ENCODE measurements at places on chromosomes 7 and 10.

GRCh38 chr7:130302649-130303048 is 9.7 kb downstream of the CPA4 start:
- DNase-seq = no peak

- no peak for DNase-seq
Measured at GRCh38 chr7:29356631-29357030, 162.1 kb downstream of the CHN2 start.

GRCh38 chr10:119980956-119981750 is 88.6 kb downstream of the SEC23IP start:
- no peak for DNase-seq

DNA sequence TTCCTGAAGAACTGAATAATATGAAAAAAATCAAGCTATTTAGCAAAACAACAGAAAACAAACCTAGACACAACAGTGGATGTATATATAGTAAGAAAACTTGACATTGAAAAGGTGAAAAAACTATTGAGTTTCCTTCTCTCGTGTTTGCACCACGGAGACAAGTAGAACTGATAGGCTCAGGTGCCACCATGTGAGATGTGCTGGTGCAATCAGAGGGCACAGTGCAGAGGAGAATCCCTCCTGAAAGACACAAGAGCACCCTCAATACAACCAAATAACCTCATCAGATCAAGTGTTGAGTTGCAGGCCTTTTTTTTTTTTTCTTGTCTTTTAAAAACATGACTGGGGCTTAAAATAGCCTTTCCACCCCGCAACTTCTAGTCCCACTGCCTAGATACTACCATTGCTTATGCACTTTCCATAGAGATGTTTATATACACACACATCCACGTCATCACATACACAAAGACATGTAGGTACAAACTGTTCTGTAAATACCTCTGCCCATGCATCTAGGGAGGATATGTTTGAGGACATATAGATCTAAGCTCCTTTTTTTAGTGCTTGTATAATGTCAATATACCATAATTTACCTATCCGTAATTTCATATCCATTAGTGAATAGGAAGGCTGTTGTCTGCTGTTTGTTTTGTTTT is 54.1 kb downstream of the UBE2H start:
- DNase-seq = no peak

Data from heart left ventricle (tissue), 16 donors.